ENCODE measurements at places on chromosomes 7 and 10. TPM values are rescaled to one million over a fixed set of nuclear protein-coding genes. Genes with fewer than 3 reads are reported as not detected.

The ABHD11 gene
- 26.5 TPM for total RNA-seq

The LIPM gene
- not detected for total RNA-seq

- DNase-seq = no peak
Measured at GRCh38 chr10:14601872-14602725, 172.6 kb downstream of the FAM107B start.

The HOXA5 gene
- total RNA-seq = 0.14 TPM

- DNase-seq = no peak
Measured at GRCh38 chr10:25068152-25069058, 52.0 kb downstream of the THNSL1 start.

DNA sequence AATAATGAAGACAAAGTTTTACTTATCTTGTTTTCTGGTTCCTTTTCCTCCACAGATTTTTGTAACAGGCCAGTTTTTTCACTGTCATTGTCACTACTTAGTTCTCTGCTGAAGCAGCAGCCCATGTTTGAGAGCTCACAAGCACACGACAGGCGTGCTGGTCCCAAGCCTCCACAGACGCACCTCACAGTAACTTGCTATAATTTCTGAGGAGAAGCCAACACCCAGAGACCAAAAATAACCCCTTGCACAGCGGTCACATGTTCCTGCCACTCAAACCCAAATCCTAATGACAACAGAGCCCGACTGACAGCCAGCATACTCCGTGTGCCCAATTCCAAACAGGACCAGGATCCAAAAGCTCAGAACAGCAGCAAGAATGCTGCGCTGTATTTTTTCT is 58.5 kb downstream of the LARP4B start:
- DNase-seq = no peak

The CRPPA gene
- 0.66 TPM for total RNA-seq
